ENCODE measurements at places on chromosomes 1 and 21. TPM values are rescaled to one million over a fixed set of nuclear protein-coding genes. Genes with fewer than 3 reads are reported as not detected.
A peak's percentile ranks its signal among the peaks of the same experiment; 100 is the strongest.

DNA sequence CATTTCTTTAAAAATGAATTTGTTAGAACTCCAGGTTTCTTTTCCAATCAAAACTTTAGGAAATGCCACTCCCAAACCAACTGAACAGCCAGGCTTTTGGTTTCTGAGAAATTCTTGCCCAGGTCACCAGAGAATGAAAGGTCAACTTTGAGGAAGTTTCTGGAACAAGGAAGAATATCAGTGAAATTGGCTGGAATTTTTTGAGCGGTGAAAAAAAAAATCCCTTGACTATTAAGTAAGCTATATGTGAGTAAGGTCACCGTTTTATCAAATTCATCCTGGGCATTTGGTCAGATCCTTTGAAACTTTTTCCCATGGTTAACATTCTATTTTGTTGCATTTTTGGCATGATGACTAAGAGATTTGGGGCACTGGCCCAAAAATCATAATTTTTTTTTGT lies 469.3 kb downstream of the LTN1 start:
- DNase-seq = no peak

DNA sequence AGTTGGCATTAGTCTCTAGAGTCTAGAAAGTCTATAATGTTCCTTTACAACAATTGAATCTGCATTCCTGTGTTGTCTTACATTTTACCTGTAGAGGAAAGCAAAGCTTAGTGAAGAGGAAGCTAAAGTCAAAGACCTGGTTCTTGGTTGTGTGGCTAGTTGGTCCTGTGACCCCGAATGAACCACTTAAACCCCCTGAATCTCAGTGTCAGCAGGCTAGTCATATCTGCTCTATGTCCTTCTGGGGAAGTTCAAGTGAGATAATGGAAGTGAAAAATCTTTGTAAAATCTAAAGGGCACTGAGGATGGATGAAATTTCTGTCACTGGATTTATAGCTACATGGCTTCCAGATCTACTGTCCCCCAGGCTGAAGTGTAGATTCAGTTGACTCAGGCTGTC lies 24.0 kb upstream of the AIM2 start:
- DNase-seq = no peak

GBP2 gene
- 48.8 TPM for total RNA-seq

- no peak for DNase-seq
Observed at GRCh38 chr1:63497577-63497976, 25.4 kb downstream of the ITGB3BP start.

DNA sequence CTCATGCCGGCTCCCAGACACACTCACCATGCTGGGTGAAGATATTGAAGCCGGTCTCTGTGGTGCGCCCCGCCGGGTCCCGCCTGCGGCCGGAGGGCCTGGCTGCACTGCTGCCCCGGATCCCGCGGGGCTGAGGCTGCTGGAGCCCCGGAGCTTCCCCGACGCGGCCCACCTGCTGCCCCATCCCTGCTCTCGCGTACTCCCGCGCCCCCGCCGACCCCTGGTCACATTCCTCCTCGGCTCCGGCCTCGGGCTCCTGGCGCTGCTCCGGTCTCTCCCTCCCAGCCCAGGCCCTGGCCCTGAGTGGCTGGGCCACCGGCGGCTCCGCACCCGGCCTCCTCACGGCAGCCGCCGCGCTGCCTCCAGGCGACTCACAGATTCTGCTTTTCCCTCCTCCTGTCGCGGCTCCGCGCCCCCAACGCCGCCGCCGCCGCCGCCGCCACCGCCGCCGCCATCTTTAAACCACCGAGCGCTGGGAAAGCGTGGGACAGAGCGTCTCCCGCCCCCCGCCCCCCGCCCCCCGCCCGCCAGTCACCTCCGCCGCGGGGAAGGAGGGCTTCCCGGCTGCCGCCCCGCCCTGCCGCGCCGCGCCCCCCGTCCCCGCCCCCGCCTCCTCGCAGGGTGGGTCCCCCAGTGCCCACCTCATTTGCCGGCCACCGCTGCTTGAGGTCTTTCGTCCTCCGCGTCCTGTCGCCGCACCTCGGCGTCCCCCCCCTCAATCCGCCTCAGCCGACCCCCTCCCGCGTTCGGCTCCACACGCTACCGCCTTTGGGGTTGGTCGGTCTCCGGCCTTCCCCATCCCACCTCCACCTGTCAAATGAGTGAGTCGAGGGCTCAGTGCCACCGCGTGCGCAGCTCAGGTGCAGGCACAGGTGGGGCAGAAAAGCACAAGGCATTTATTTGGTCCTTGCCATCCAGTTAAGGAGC lies at the start of gene ABL2:
ABL2 (minus strand) TSS at position 464 of the 927 bp plus-strand sequence; CDS start at position 184, 280 bp downstream.
- peak; percentile 62 for DNase-seq

DIO1 gene
- total RNA-seq = not detected

BACE2 gene
- 20.8 TPM for total RNA-seq

- no peak for DNase-seq
Observed at GRCh38 chr1:210715072-210715471, 386.4 kb downstream of the HHAT start.

DNA sequence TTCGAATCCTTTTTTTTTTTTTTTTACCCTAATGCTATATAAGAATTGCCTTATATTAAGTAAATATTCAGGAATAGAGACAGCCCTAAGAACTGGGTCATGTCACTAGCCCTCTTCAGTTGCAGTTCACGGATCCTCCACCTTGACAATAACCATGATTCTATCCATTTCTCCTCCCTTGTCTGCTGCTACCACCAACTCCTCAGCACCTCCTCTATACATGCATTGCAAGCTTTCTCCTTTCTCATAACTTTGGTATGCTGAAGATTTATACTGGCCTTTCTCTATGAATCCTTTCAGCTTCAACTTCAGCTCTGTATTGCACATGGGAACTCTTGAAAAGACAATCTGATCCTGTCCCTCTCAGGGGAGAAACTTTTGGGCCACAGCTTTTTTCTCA lies 14.3 kb upstream of the DR1 start:
- no peak for DNase-seq

LCE1B gene
- total RNA-seq = not detected

- no peak for DNase-seq
Observed at GRCh38 chr1:206882555-206882954, 14.7 kb upstream of the IL24 start.

GRCh38 chr1:112285316-112285715 lies 110.7 kb upstream of the CTTNBP2NL start:
- DNase-seq = no peak

GRCh38 chr1:172345077-172345476 lies 75.4 kb upstream of the C1orf105 start:
- DNase-seq = no peak

OR2L13 gene
- total RNA-seq = not detected

PLA2G5 gene
- total RNA-seq = 7.4 TPM

GRCh38 chr1:156055281-156056048 lies 883 bp downstream of the LAMTOR2 start:
- no peak for DNase-seq

DNA sequence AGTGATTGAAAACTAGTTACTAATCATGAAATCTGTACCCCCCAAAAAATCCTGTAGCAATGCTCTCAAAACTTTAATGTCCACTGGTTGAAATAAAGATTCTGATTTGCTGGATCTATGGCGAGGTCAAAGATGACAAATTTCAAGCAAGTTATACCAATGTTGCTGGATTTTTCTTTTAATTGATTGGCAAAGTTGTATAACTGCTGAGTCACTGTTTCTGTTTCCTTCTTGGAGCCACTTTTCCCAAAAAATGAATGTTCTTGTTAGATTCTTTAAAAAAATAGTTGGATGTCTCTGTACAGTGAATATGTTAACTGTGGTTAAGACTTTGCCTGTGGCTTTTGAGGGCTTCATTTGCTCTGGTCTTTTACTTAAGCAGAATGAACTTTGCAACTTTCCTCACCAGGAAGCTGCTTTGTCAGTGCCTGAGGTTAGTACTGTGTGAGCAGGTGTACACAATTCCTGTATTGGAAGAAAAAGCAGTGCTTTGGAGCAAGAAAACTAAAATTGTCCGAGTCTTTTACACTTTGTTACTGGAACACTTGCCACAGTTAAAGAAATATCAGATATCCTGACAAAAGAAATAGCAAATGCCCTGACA lies 1211.9 kb downstream of the MRPL39 start:
- DNase-seq = no peak

DNA sequence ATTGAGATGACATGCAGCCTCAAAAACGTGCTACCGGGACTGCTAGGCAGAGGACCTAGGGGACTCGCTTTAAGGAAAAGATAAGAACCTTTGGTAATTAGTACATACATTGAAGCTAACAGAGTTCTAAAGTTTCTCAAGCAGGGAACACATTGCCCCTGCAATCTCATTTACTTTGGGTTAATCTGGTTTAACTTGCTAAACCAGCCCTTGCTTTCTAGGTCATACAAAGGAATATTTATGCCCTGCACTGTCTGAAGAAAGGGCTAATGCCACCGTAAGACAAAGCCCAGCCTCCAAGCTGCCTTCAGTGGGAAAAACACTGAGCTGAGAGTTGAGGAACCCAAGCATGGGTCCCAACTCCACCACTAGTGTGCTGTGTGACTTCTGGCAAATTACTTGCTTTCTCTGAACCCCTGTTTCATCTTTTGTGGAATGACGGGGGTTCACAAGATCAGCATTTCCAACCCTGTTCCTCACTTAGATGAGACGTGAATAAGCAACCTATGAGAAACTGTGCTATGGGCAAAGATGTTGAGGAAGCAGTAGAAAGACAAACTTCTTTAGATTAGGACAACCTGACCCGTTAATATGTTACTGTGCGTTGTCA lies 66.3 kb downstream of the VWA5B1 start:
- DNase-seq = no peak

GRCh38 chr1:47561523-47562007 lies 123.7 kb downstream of the FOXD2 start:
- no peak for DNase-seq

DNA sequence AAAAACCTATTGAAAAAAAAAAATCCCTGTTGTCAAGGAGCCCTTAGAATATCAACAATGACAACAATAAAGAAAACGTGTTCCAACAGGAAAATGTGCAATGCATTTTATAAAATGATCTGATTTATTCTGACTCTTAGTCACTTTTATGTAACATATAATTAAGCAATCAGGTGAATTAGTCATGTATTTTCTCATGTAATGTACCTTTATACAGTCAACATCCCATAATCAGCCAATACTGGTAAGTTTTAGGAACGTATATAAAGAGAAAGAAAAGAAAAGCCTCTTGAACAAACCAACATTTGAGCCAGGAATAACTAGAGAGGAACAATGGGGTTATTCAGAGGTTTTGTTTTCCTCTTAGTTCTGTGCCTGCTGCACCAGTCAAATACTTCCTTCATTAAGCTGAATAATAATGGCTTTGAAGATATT lies at the start of gene CLCA4:
CLCA4 (plus strand) TSS at position 292 of the 435 bp plus-strand sequence; CDS start at position 334, 42 bp downstream.
- no peak for DNase-seq

- DNase-seq = no peak
Observed at GRCh38 chr1:76862447-76862846, 4.8 kb upstream of the ST6GALNAC5 start.

CLIC6 gene
- total RNA-seq = 23.5 TPM

DNA sequence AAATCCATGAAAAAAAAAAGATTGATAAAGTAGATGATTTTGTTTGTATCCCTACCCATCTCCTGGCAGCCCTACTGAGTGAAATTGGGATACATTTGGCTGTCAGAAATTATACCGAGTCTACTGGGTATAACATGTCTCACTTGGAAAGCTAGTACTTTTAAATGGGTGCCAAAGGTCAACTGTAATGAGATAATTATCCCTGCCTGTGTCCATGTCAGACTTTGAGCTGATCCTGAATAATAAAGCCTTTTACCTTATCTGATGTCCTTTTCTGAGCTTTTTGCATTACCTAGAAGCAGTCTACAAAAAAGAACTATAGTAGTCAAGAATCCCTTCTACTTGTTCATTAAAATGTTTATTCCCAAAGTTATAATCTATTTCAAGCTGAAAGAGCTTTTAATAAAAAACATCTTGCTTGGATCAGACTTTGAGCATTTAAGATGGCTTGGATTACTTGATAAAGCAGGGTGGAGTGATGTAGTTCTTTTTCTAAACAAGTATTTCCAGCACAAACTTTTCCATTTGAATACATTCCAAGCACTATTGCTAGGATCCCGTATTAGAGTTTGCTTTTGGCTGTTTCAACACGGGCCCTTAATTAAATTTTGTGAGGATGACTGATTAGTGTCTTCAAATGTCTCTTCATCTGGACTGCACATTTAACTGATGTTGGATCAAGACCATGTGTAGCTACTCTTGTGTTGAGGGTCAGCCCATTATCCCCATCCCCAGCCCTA lies 69.2 kb downstream of the DTL start:
- DNase-seq = no peak

DNA sequence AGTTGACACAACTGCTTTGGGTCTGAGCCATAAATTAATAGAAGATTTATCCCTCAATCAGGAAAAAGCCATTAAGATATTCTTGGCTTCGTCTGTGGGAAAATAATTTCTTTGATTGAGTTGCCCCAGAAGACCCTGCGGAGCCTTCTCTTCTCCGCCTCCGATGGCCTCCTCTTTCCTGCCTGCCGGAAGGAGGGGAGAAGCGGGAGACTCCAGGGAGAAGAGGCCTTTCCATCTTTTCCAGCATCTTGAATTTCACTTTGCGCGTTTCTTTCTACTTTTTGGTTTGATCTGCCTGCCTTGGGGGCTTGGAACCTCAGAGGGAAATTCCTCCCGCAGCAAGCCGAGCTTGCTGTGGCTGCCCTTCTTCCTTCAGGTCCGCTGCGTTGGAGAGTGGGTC lies 16.8 kb downstream of the HLX start:
- DNase-seq = no peak

MAN1C1 gene
- total RNA-seq = 20.4 TPM

LCE2A gene
- total RNA-seq = not detected

DNA sequence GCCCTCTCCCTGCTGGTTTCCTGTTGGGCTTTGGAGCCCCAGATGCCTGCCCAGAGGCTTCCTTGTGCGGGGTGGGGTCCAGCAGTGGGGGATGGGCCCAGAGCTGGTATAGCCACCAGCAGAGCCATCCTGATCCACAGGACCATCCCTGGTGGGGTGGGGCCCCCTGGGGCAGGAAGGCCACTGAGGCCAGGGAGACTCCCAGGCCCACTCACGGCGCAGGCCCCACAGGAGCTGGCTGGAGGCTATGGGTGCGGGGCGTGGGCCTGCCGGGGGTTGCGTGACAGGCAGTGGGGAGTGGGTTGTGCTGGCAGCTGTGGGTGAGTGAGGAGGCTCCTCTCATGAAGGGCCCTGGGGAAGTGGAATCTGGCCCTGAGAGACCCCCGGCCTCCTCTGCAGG lies 5.7 kb downstream of the LRRC3 start:
- DNase-seq = no peak

LCE3D gene
- not detected for total RNA-seq

DNA sequence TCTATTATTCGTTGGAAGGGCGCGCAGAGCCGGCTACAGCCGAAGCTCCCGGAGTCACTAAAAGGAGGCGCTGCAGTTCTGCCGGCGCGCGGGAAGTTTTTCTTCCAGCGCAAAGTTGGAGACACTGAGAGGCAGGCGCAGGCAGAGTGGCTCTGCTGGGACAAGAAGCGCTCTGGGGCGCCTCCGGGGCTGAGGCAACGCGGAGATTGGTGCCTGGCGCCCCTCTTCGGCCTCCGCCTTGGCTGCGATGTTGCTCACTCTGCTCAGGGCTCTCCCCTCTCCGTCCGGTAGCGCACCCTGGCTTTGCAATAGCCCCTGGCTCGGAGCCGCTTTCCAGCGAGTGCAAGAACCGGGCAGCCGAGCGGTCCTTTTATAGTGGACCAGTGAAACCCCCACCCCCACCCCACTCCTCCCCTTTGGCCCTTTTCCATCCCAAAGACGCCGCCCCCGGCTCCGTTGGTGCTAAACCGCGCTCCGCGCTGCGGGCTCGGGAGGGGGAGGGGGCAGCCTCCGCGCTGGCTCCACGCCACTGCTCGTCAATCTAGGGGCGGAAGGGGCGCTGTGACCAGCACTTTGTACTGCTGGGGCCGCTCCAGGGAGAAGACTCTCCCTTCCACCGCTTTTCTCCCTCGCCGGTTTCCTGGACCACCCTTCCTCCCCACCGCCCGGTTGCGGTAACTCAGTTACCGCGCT lies at the start of gene ADAMTS1:
ADAMTS1 (minus strand) TSS at position 344 of the 693 bp plus-strand sequence. CDS start 455 bp downstream, outside the sequence.
- peak; percentile 82 for DNase-seq

GRCh38 chr1:94817712-94818111 lies 2.4 kb upstream of the SLC44A3 start:
- DNase-seq = no peak

RGSL1 gene
- total RNA-seq = not detected
